ENCODE measurements at places on chromosomes 3 and 15.

DNA sequence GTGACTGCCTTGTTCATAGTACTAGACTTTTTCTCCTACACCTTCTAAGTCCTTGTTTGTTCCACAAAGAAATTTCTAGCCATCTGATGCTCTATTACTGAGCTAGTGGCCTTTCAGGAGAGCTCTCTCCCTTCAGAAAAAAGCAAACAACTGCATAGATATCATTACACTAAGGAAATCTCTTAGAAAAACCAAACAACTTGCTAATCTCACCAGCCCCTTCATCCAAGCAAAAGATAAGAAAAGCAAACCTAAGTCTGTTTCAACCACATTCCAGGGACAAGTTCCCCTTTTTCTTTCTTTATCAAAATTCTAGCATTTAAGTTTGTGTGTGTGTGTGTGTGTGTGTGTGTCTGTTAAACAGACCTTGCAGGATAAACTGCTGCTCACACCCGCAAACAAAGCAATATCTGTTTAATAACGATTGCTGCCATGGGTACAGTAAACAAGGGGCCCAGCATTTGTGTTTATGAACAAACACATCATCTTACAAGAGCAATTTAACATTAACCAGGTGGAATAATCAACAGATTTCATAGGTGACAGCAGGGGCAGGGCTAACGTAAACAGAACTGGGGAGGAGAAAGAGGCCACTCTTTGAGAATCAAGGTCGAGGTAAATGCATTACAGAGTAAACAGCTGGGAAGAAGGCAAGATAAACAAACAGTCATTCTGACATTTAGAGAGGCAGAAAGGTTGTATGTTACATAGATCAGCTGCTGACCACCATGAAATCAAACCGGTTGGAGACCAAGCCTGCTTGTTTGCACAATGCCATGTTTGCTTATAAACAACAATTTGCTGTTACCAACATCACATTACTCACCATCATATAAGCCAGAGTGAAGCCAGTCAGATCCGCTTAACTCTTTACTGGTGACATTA, 375.1 kb downstream of the FOXP1 start:
- peak; percentile 93 for DNase-seq

DNA sequence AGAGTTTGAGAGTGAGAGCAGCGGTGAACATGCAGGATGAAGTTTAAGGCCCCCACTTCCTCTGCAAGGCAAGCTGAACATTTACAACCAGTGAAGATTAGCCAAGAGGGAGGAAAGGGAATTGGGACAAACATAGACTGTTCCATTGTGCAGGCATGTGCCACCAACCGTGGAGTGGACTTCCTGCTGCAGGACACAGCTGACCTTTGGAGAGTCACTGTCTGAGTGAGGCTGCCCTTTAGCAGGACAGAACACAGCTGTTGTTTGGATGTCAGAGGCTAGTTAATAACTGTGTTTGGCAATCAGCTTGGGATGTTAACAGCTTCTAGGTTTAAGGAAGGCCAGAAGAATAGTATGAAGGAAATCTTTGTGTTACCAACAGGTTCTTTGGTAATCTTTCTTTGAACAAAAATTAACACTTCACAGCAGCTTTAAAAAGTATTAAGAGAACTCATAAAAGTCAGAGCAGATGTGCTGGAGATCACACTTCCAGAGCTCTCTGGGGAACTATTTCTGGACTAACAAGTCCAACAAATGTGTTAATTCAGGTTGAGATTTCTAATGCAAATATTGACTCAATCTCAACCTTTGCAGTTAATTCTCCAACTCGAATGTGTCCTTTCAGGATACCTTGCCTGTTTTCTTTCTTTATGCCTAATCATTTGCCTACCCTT, 31.4 kb downstream of the CTDSPL start:
- no peak for DNase-seq

DNA sequence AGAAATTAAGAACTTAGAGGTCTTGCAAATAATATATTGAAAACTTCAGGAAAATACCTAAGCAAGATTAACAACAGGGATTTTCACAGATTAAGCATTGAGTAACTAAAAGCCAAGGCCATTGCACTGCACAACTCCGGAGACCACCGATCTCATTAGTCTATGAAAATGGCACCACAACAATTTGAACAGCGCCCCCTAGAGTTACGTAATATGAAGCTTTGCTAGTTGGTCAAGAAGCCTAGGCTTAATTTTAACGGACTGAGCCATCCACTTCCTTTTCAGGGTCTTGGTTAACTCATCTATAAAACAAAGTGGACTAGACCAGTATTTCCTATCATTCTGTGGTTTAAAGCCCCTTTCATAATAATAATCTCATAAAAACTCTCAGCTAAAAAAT, 24.8 kb downstream of the TMEM212 start:
- DNase-seq, result peak; percentile 52

- DNase-seq, result no peak
Observed at GRCh38 chr15:101099183-101099582, 152.7 kb downstream of the CHSY1 start.

DNA sequence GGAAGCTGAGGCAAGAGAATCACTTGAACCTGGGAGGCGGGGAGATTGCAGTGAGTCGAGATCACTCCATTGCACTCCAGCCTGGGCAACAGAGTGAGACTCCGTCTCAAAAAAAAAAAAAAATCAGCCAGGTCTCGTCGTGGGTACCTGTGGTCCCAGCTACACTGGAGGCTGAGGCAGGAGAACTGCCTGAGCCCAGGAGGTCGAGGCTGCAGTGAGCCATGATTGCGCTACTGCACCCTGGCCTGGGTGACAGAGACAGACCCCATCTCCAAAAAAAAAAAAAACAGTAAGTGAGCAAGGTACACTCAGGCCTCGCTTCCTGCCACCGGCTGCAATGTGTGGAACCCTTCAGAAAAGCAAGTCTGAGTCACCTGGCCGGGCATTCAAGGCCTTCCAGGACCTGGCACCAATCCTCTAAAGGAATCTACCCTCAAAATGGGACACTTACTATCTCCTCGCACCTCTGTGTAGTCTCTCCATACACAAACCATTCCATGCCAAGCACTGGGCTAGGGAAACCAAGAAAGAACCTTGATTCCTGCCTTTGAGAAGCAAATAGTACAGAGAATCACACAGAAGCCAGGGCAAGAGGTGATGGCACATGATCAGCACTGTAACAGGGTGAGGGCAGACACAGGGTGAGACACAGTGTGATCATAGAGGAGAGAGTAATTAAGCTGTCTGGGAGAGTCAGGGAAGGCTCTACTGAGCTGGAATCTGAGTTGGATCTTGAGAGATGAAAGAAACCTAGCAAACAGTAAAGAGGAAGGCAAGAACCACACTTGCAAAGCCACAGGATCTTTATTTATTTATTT, 9.7 kb downstream of the SCAMP2 start:
- no peak for DNase-seq

DNA sequence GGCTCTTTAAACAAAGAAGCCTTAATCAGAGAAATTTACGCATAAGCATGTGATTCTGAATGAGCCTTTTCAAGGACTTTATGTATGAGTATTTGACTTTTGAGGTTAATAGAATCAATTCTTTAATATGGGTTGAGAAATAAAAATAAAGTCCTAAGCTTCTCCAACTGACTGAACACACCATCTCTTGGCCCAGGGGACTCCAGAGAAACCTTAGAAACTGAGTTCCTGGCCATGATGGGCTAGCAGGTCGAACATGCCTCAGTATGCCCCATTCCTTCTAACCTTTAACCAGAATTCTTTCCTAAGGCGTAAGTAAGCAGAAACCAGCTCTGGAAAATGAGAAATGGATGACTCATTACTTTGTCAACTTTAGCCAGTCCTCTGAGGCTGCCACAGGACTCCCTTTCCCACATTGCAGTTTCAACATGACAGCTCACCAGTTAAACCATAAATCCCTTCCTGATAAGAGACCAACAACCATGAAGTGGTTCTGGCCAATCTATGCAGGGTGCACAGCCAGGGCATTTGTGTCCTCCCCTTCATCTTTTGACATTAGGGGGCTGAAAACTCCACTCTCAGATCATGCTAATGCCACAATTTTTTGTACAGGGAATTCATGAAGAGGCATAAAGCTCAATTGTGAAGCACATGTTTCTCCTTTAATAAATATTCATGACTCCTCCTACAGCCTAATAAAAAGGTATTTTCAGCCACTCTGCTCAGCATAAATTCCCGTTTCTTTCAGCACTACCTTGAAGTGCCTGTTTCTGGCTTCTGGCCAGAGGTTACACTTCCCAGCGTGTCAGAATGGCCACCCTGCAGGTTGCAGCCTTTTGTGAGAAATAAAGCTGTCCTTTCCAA, 33.3 kb downstream of the TM4SF18 start:
- DNase-seq, result peak; percentile 65

- DNase-seq, result no peak
Observed at GRCh38 chr15:85780225-85780985, 14.3 kb downstream of the KLHL25 start.

Data from A549 (cell line).